Omental fat pad (tissue), 4 donors: ENCODE measurements at places on chromosomes 7 and 10. TPM values are rescaled to one million over a fixed set of nuclear protein-coding genes. Genes with fewer than 3 reads are reported as not detected.

- DNase-seq, result no peak
Observed at GRCh38 chr10:66931340-66931948, 5.6 kb downstream of the LRRTM3 start.

GRCh38 chr10:1575481-1576244 is 161.7 kb downstream of the ADARB2 start:
- DNase-seq, result no peak

DNA sequence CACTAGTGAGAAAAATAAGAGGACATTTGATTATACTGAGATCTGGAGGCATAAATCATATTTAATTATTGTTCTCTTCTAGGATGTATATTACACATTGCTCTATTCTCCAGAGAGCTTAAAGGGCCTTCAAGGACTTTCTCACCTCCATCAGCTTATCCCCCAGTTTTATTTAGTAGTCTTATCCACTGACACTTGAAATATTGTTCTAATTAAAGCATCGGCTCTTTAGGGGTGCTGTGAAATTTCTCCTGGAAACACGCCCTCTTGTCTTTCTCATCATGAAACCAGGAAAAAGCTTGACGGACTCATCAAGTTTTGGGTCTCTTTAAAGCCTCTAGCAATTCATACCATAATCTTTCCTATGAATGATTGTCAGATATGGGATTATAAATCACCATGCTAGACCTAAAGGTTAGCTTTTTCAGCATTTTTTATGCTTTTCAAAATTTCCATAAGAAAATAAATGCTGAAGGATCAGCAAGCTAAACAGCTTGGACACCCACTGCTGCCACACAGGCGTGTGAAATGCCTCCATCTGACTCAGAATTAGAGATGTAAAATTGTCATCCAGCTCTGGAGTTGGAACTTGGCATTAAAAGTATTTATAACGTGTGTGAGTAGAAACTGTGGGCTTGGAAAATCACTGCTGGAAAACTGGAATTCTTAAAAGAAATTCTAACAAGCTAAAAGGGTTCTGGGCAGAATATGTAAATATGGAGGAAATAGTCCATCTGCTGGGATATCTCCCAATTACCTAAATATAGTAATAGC is 216.3 kb downstream of the CHRM2 start:
- no peak for DNase-seq

DNA sequence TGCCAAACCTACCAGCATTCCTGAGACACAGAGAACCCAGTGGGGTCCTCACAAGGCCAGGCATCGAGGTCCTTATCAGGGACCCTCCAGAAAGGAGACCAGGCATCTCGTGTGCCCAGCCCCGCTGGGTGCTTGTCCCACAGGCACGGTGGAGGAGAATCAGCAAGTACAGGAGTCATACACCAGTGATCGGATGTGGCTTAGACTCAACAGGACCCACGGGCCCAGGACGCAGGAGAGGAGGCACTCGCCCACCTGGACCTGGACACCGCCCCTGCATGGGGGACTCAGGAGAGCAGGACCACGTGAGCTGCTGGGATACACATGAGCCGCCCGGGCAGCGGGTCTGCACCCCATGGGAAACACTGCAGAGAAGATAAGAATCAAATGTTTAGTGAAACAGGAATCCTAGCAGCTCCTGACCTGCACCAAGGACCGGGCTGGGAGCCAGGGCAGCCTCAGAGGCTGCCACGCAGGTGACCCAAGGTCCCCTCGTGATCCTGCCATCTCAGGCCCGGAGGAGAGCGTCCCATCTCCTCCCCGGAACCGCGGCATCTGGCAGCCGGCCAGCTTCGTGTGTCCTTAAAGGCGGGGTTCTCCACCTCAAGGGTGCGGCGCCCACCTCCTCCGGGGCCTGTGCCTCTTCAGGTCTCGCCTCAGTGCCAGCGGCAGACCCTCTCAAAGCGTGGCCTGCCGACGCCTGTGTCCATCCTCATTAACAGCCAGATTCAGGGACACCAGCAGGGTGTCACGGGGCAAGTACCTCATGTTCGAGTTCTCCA is 59.2 kb downstream of the FOXL3 start:
- no peak for DNase-seq

DNA sequence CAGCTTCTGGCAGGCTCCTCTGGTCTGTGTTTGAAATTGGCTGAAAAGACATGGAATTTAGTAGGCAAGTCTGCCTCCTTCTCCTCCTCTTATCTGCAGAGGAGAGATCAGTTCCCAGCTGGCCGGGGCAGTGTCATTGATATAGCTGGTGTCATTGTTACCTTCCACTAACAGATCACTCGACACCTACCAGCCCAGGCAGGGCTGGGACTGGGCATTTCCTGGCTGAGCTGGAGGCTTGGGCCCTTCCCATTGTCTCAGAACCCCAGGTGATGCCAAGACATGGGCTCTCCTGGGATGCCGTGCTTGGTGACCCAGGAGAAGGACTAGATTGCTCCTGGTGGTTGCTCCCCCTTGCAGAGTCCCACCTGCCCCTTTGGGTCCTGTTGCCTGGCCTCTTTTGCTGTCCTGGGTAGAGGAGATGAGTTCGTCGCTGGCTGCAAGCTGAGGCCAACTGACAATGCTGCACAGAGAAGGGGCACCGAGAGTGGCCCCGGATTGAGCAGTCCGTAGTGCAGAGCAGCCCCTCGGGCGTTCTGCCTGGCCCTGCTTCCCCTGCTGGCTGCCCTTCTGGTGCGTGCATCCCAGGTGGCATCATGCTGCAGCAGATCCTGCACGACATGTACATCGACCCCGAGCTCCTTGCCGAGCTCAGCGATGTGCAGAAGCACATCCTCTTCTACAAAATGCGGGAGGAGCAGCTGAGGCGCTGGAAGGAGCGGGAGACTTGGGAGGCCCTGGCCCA is at the start of gene SH2D4B:
Gene SH2D4B (plus strand): TSS at position 167 of the 745 bp plus-strand sequence. CDS start 430 bp downstream, at position 597.
- DNase-seq, result no peak

DNA sequence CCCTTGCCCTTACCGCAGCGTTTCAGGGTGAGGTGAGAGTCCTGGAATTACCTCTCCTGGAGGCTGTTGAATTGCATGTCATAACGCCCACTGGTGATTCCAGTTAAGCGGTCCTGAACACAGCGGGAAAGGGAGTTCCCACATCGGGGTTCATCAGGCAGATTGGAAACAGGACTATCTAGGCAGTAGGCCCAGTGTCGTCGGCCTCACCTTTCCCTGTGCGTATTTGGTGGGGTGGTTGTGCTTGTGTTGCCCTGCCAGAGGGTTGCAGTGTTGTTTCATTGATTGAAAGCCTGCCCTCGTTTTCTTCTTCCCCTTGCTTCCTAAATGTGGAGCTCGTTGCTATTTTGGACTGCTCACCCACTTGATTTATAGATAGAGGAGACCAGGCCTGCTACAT is 10.6 kb upstream of the SUN1 start:
- no peak for DNase-seq

- DNase-seq, result no peak
Observed at GRCh38 chr7:35762781-35763180, 38.1 kb upstream of the SEPTIN7 start.

GRCh38 chr10:10814069-10814468 is 203.6 kb upstream of the CELF2 start:
- no peak for DNase-seq

- no peak for DNase-seq
Observed at GRCh38 chr7:98066934-98067507, 39.6 kb upstream of the LMTK2 start.

GRCh38 chr7:80482950-80483349 is 28.9 kb downstream of the GNAT3 start:
- no peak for DNase-seq

DNA sequence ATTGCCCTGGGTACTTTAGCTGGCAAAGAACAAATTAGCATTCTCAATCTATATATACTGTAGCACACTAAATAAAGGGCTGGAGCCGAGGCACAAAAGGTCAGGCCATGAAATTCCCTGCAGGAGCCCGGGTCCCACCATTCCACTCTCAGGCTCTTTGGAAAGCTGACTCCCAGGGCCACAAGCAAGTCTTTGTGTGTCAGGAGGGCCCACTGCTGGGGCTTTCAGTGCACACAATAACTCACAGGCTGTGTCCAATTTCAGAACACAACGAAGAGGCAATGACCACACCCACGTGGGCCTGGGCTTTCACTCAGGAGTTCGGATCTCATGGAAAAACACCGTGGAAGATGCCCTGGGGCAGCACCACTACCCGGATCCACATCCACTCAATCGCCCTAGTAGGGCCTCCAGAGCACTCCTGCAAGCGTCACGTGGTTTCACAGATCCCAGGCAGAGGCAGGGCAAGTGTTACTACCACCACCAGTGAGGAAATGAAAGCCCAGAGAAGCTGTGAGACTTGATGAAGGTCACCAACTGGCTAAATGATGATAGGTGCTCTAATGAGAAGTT is 60.3 kb downstream of the COBL start:
- no peak for DNase-seq

Gene KAZALD1
- total RNA-seq, result 0.72 TPM

Gene EGR2
- 5.9 TPM for total RNA-seq
